Endothelial cell (in vitro differentiated cells): ENCODE measurements at places on chromosomes 12 and 14.
A peak's percentile ranks its signal among the peaks of the same experiment; 100 is the strongest.

- no peaks in the 10 kb centered on the region for H3K4me1 ChIP-seq
- no peaks in the 10 kb centered on the region for H3K27me3 ChIP-seq
- no peak overlapping the region for H3K4me3 ChIP-seq
- DNase-seq = no peak
- no peak overlapping the region for H3K27ac ChIP-seq
Measured at GRCh38 chr12:66662729-66663128, 16.1 kb downstream of the GRIP1 start.

- no peak overlapping the region for H3K27ac ChIP-seq
- peaks cover 6% of the 10 kb centered on the region for H3K4me1 ChIP-seq
- no peaks in the 10 kb centered on the region for H3K36me3 ChIP-seq
- DNase-seq = peak; percentile 32
- H3K4me3 ChIP-seq = no peak overlapping the region
Measured at GRCh38 chr14:32576088-32576795, 247.1 kb downstream of the AKAP6 start.

DNA sequence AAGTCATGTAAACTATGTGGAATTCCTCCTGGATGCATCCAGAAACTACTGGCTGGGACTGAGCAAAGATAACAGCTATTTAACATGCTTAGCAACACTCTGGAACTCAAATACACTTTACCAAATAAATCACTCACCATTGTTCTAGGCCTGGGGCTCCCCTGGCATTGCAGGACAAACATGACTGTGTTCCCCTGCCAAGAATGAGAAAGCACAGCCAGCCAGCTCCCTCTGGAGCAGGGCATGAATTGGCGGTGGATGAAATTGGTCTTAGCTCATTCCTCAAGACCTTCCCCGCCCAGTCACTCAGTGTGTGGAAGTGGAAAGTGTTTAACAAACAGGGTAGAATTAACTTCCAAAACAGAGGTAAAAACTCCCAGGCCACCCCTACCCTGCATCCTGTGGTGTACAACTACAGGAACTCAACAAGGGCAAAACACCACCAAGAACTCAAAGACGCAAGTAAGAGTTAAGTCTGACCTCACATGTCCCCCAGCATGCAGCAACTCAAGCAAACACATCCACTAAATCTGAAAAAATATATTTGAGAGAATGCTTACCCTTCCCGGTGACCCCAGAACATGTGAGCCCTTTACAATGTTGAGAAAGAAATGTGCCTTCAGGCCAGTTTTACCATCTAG, 58.4 kb upstream of the BDKRB2 start:
- H3K36me3 ChIP-seq = no peaks in the 10 kb centered on the region
- H3K4me1 ChIP-seq = no peaks in the 10 kb centered on the region
- H3K4me3 ChIP-seq = no peak overlapping the region
- no peak overlapping the region for H3K27ac ChIP-seq
- no peak for DNase-seq
- H3K27me3 ChIP-seq = no peaks in the 10 kb centered on the region

- H3K27ac ChIP-seq = peak overlapping the region; percentile 65
- peaks cover 26% of the 10 kb centered on the region for H3K36me3 ChIP-seq
- DNase-seq = no peak
- peaks cover 7% of the 10 kb centered on the region for H3K27me3 ChIP-seq
- no peak overlapping the region for H3K4me3 ChIP-seq
Measured at GRCh38 chr14:69647213-69647612, 35.8 kb downstream of the SUSD6 start.

DNA sequence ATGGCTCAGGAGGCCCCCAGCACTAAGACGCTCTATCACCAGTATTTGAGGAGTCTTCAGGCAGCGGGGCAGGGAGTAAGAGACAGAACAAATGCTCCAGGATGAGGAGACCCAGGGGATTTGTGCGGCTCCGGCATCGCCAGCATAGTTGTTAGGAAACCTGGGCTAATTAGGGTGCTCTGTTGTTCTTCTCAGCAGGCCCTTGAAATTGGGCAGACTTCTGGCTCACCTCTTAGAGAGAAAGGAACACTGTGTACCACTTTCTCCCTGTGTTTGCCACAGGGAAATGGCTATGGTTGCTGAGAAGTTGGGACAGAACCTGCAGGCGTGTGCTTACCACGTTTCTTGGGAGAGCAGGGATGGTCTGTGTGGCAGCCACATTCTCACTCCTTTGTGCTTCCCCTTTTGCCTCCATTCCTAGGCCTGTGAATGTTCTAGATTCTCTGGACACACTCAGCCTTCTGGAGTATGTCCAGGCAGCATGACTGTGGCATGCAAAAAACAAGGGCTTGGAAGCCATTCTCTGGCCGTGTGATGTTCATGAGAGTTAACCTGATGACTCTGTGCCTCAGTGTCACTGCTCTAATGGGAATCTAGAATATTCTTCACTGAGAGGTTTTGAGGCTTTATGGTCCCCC, 109.0 kb downstream of the CHST11 start:
- no peak overlapping the region for H3K4me3 ChIP-seq
- H3K36me3 ChIP-seq = peaks cover 3% of the 10 kb centered on the region
- H3K27me3 ChIP-seq = no peaks in the 10 kb centered on the region
- DNase-seq = no peak
- peaks cover 10% of the 10 kb centered on the region for H3K4me1 ChIP-seq

GRCh38 chr14:74941676-74942097, 13.7 kb downstream of the PGF start:
- H3K27me3 ChIP-seq = peaks cover 5% of the 10 kb centered on the region
- no peak overlapping the region for H3K27ac ChIP-seq
- no peaks in the 10 kb centered on the region for H3K36me3 ChIP-seq
- peaks cover 3% of the 10 kb centered on the region for H3K4me1 ChIP-seq
- no peak for DNase-seq

DNA sequence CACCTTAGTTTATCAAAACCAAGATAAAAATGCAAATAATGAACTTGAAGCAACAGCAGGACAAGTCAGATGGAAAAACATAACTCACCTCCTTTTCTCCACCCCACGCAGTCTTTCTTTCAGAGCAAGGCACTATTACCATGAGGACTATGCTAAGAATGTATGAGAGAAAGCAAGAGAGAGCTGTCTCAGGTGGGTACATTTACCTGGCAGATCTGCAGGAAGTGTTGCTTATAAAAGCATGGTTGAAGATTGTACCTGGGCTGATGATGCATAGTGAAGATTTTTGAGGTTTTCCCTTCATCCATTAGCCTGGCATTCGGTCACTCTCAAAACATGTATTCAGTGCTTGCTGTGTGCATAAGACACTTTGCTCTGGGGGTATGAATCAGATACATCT, 68.8 kb upstream of the IFNG-AS1 start:
- no peak for DNase-seq
- H3K27ac ChIP-seq = no peak overlapping the region
- no peak overlapping the region for H3K4me3 ChIP-seq
- peaks cover 10% of the 10 kb centered on the region for H3K4me1 ChIP-seq
- H3K27me3 ChIP-seq = peaks cover 3% of the 10 kb centered on the region

DNA sequence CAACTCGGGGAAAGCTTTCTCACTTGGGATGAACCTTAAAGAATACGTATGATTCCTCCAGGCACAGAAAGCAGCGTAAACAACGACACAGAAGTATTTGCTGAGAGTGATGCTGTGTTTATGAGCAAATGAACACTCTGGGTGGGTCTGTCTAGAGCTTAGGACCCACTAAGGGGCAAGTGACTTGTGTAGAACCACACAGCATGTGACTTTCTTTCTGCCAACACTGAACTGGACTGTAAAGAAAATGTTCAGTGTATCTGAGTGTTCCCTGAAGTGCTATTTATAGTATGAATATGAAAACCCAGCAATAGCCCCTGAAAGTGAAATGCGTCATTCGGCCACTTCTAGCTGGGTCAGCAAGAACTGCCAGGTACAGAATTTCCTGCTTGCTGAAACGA, 78.5 kb downstream of the ST8SIA1 start:
- no peak for DNase-seq
- no peaks in the 10 kb centered on the region for H3K27me3 ChIP-seq
- no peaks in the 10 kb centered on the region for H3K36me3 ChIP-seq
- H3K4me3 ChIP-seq = no peak overlapping the region
- no peak overlapping the region for H3K27ac ChIP-seq

DNA sequence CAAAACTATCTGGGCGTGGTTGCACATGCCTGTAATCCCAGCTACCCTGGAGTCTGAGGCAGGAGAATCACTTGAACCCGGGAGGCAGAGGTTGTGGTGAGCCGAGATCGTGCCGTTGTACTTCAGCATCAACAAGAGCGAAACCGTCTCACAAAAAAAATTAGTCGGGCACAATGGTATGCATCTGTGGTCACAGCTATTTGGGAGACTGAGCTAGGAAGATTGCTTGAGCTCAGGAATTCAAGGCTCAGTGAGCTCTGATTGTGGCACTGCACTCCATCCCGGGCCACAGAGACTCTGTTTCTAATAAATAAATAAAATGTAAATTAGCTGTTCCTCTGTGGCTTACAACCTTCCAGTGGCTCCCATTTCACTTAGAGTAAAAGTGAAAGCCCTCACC, 28.0 kb downstream of the RCOR1 start:
- H3K4me3 ChIP-seq = peak overlapping the region; percentile 56
- H3K27ac ChIP-seq = no peak overlapping the region
- no peaks in the 10 kb centered on the region for H3K27me3 ChIP-seq
- DNase-seq = no peak

- no peak overlapping the region for H3K27ac ChIP-seq
- H3K4me3 ChIP-seq = no peak overlapping the region
- H3K27me3 ChIP-seq = no peaks in the 10 kb centered on the region
- no peaks in the 10 kb centered on the region for H3K36me3 ChIP-seq
- no peaks in the 10 kb centered on the region for H3K4me1 ChIP-seq
- no peak for DNase-seq
Measured at GRCh38 chr14:87676814-87677437, 316.1 kb downstream of the GALC start.

DNA sequence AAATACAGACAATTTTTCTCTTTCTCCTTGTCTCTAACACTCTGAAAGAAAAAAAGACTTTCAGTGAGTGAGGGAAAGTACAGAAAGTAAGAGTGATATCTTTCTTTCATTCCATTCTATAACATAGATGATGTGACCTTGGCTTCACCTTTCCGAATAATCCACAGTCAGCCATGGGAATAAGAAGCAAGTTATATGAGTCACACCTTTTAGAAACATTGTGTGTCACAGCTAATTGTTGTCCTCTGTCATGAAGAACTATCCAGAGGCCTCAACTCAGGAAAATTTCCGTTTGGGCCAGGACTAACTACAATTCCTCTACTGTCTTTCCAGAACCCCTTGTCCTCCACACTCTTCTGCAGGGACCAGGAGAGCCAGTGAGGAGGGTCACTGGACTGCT, 209.7 kb upstream of the FAR2 start:
- peaks cover 2% of the 10 kb centered on the region for H3K27me3 ChIP-seq
- no peak for DNase-seq
- H3K27ac ChIP-seq = no peak overlapping the region

DNA sequence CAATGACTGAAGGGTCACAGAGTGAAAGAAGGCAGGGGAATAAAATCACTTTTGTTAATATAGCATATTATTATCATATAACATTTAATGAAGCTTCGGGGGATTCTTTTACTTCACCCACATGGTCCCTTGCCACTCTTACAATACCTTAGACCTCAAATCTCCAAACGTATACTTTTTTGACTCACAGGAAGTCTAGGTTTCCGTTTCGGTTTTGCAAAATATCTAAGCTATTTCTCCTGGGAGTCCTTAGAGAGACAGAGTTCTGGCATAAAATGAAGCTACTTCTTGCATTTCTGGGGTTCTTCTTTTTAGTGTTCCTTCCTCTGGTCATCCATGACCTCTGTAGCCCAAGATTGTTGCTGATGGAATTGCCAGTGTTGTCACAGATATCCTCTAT, 590.5 kb upstream of the ATP2B1 start:
- no peaks in the 10 kb centered on the region for H3K36me3 ChIP-seq
- H3K4me3 ChIP-seq = no peak overlapping the region
- H3K27me3 ChIP-seq = peaks cover 1% of the 10 kb centered on the region
- no peaks in the 10 kb centered on the region for H3K4me1 ChIP-seq
- H3K27ac ChIP-seq = no peak overlapping the region

DNA sequence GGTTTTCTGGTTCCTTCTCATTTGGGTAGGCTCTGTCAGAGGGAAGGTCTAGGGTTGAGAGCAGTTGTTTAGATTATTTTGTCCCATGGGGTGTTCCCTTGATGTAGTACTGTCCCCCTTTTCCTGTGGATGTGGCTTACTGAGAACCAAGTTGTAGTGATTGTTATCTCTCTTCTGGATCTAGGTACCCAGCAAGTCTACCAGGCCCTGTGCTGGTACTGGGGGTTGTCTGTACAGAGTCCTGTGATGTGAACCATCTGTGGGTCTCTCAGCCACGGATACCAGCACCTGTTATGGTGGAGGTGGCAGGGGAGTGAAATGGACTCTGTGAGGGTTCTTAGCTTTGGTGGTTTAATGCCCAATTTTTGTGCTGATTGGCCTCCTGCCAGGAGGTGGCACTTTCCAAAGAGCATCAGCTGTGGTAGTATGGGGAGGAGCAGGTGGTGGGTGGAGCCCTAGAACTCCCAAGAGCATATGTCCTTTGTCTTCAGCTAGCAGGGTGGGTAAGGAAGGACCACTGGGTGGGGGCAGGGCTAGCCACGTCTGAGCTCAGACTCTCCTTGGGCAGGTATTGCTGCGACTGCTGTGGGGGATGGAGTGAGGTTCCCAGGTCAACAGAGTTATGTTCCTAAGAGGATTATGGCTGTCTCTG, 179.3 kb upstream of the BTG1 start:
- no peak overlapping the region for H3K4me3 ChIP-seq
- H3K4me1 ChIP-seq = peaks cover 8% of the 10 kb centered on the region
- H3K27me3 ChIP-seq = peaks cover 4% of the 10 kb centered on the region
- DNase-seq = no peak
- H3K36me3 ChIP-seq = peaks cover 4% of the 10 kb centered on the region

DNA sequence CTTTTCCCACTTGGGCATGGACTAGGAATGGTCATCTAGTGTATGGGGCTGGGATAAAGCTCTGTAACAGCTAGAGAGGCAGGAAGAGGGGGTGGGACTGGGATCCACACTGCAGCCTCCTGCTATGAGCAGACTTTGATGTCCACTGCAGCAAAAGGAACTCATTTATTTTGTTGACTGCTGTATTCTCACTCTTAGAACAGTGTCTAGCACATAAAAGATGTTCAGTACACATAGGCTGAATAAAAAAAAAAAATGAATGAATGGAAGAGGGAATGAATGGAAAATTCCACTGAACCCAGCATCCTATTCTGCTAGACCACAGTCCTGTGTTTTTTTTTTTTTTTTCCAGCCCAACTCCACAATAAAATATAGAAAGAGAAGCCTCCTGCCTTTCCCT, 106.2 kb upstream of the NOS1 start:
- no peak overlapping the region for H3K4me3 ChIP-seq
- DNase-seq = no peak
- no peaks in the 10 kb centered on the region for H3K36me3 ChIP-seq
- no peak overlapping the region for H3K27ac ChIP-seq
- H3K4me1 ChIP-seq = no peaks in the 10 kb centered on the region
- H3K27me3 ChIP-seq = peaks cover 2% of the 10 kb centered on the region
